ENCODE measurements at places on chromosomes 13 and 19. TPM values are rescaled to one million over a fixed set of nuclear protein-coding genes. Genes with fewer than 3 reads are reported as not detected.

DNA sequence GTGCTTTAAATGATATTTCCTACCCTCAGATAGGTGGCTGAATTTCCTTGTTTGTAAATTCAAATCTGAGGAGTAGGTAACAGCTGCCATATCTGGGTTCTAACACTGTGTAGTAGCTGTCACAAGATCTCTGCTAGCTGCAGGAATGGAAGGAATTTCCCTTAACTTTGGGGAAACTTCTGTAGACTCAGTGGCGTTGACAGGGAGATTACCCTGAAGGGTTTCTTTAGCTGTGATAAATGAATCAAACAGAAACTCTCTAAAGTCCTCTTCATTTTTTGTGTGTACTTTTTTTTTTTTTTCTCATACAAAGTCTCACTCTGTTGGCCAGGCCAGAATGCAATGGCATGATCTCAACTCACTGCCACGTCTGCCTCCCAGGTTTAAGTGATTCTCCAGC, 5.3 kb upstream of the EPSTI1 start:
- no peak for DNase-seq

DNA sequence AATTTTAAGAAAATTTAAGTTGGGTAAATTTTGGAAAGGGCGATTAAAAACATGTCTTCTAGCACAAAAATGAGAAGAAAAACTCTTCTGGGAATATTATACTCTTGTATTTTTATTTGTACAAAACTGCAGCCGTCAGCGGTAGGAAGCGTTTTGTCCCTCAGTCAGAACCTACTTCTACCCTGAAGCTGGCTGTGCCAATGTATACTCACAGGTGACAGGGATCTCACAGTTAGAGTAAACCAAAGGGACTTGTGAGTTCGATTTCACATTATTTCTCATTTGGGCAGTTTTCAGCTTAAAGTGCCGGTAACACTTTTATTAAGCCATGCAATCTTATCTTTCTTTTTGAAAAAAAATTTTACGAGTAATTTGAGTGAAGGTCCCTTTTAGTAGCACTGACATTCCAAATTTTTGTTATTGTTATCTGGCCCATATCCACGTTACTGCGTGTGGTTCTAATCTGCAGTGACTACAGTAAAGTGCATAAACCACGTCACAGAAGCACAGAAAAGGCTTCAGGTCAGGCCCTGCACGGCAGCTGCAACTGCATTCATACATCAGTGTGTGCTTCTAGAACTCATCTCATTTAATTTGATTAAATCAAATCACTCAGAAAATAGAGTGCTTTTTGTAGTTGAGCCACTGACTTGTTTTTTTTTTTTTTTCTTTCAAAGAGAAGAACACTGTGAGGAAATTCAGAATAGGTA, 387.3 kb downstream of the LIG4 start:
- no peak for DNase-seq

- DNase-seq = no peak
These were observed 16.6 kb upstream of the LSM14A start for GRCh38 chr19:34155686-34156085.

DNA sequence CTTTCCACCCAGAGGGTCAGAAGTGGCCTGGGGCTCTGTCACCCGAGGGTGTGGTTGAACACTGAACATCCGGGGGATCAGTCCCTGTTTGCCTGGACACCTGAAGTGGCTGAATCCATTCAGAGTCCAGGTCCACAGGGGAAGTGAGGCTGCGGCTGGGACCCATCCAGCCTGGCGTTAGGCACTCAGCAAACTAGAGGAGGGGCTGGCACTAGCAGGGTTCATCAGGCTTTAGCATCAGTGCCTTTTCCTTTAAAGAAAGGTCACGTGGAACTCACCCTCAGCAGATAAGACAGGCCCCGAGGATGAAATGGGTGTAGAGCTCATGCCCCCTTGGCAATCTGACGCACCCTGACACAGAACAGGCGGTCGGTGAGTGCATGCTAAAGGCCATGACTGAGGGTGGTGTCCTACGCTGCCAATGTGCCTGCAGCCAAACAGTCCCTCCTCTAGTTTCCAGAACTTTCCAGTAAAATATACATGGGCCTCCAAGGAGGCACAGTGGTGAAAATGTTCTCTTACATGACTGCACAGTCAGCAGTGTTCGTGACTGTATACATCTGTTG, 72.4 kb upstream of the ARHGEF7 start:
- no peak for DNase-seq

DNA sequence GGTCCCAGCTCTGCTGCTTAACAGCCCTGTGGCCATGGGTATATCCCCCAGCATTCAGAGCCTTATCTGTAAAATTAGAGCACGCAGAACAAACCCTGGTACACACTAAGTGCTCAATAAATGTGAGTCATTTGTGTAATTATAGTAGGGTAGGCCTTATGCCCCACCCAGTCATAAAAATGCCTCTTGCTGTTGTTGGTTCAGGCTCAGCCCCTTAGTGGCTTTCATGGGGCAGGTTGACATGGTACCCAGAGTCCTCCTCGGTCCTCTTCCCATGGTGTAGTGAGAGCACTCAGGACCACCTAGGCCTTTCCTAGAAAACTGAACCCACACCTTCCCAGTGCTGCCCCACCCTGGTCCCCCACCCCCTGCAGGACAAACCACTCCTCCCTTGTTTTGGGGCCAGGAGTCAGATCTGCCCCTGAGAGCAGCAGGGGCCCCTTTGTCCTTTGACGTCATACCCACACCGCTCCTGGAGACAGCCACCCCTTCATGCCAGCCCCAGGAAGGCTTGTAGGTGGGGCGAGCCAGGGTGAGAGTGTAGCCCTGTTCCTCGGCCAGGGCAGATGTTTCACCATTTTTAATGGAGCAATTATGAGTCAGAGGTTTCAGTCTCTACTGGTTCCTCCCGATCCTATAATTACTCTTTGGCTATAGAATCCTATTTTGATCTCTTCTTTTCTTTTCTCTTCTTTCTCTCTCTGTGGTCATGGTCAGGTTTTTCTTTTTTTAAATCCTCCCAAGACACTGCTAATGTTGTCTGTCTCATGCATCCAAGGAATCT, 36.8 kb downstream of the ACTN4 start:
- DNase-seq = peak; percentile 73

GRCh38 chr13:110138010-110138699, 168.8 kb downstream of the COL4A1 start:
- DNase-seq = peak; percentile 40

- DNase-seq = no peak
These were observed 363.1 kb downstream of the EFNB2 start for GRCh38 chr13:106172176-106172905.

GRCh38 chr13:38664906-38665305, 22.0 kb upstream of the FREM2 start:
- DNase-seq = no peak

- no peak for DNase-seq
These were observed 40.9 kb downstream of the DEDD2 start for GRCh38 chr19:42176649-42176989.

DNA sequence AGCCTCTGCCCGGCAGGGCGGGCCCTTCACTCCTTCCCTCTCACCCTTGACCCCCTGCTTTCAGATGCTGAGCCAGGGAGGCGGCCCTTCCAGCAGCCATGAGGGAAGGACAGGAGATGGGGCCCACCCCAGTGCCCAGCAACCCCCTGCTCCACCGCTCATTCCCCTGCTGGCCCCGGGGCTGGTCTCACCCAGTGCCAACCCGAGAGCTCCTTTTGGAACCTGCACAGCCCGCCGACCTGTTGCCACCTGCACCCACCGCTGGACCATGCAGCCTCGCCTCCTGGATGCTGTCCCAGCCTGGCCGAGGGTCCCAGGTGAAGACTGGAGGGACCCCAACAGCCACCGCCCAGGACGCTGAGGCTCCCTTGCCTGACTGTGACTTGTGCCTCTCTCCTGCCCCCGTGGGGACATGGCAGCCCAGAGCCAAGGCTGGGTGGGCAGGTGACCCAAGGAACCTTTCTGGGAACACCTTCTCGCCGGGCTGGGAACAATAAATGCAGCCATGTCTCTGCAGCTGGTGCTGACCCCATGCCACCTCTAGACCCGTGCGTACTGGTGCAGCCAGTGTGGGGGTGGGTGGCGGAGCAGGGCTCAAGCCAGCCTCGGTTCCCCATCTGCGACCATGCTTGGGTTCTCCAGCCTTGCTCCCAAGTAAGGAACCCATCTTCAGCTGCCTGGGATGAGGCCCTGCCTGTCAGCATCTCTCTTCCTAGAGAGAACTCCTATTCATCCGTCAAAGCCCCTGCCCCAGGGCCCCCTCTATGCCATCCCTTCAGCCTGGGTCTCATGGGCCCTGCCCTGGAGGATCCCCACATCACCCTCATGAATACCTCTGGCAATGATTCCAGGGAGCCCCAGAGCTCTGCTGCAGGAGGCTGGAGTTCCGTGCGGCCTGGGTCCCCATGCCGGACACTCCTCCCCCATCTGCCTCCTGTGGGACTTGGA, 3.7 kb downstream of the FAM174C start:
- DNase-seq = no peak

- no peak for DNase-seq
These were observed 3.6 kb upstream of the KLK14 start for GRCh38 chr19:51086153-51086850.

- no peak for DNase-seq
These were observed 42.1 kb downstream of the ZNF146 start for GRCh38 chr19:36256853-36257519.

- no peak for DNase-seq
These were observed 5.3 kb upstream of the ZNF613 start for GRCh38 chr19:51921949-51922348.

GRCh38 chr13:86591862-86592261, 792.6 kb upstream of the SLITRK6 start:
- no peak for DNase-seq

DNA sequence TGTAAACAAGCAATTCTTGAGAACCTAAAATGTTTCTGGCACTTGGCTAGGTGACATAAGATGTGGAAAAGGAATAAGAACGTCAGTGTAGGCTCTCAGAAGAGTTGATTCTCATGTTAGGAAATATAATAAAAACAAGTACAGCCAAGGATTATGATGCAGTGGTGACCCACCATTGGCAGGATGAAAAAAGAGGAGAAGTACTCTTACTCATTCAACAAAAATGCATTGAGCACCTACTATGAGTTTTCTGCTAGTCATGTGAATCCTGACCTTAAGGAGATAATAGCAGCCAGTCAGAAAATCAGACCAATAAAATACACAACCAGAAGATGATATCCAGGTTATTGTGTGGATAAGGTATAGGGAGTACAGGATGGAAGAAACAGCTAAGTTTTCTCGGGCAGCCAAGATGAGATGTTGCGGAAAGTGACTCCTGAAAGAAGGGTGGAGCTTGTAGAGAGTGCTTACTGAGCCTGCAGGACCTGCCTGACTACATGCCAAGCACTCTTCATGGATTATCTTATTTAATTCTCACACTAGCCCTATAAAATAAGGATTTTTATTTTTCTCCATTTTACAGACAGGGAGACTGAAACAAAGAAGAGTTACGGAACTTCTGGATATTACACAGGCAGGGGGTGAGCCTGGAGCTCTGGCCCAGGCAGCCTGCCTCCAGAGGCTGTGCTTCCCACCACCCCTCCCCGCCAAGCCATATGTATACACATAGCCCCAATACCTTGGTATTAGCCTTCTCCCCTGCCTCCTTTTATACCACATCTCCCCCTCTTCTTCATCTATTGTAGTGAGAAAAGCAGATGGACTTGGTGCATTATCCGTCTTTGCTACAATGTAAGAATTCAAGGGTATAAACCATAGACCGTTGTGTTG, 58.0 kb downstream of the TGDS start:
- no peak for DNase-seq

DNA sequence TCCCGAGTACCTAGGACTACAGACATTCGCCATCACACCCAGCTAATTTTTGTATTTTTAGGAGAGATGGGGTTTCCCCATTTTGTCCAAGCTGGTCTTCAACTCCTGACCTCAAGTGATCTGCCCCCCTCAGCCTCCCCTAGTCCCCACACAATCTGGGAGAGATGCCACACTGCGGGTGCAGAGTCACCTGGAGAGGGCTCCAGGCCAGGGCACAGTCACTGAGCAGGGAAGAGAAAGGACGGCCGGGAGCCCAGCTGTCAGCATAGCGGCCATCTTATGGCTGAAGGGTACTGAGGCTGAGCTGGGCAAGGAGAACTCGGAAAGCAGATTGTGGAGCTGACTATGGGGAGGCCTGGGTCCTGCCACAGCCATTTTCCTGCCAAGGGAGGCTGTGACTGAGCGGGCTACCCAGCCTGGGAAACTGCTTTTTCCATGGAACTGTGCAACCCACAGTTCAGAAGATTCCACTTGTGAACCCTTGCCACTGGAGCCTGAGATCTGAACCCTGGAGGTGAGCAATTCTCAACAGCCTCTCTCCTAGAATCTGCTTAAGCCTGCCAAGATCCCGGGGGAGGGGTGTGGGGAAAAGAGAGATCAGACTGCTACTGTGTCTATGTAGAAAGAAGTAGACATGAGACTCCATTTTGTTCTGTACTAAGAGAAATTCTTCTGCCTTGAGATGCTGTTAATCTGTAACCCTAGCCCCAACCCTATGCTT, 109.2 kb downstream of the ZNF486 start:
- DNase-seq = no peak

DNA sequence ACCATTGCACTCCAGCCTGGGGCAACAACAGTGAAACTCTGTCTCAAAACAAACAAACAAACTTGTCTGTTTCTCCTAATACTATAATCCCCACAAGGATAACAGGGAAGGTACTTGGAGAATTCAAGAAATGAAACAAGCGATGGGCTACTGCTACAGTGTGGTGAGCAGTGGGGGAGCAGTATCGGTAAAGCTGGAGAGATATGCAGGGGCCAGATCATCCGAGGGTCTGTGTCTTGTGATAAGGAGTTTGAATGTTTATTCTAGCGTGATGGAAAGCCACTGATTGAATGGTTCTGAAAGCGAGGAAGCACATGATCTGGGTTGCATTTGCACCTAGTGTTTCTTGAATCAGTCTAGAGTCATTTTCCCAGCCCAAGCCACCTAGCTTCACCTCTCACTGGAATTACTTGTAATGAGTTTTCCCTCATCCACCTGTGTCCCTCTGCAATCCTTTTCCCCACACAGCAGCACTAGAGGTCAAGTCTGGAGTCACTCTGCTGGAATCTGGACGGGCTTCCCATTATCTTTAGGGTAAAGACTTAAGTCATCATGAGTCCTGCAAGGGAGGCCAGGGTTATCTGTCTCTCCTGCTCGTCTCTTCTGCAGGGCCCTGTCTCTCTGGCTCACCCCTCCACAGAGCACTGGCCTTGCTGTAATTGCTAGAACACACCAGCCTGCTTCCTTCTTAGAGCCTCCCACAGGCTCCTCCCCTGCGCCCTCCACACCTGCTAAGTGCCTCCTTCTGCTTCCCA, 162.3 kb downstream of the KLF5 start:
- DNase-seq = no peak

GRCh38 chr13:82878536-82878935, 1003.7 kb downstream of the SLITRK1 start:
- peak; percentile 50 for DNase-seq

RNF17 gene
- total RNA-seq = 0.65 TPM

TMEM272 gene
- total RNA-seq = not detected

FXYD7 gene
- total RNA-seq = not detected

NAPA gene
- 82.2 TPM for total RNA-seq

RAB8A gene
- 62.4 TPM for total RNA-seq

KIR3DL1 gene
- total RNA-seq = not detected

NPHS1 gene
- not detected for total RNA-seq

SIGLEC14 gene
- not detected for total RNA-seq

C19orf85 gene
- total RNA-seq = not detected
